ENCODE measurements at places on chromosomes 3 and 15. TPM values are rescaled to one million over a fixed set of nuclear protein-coding genes. Genes with fewer than 3 reads are reported as not detected.

Gene CLDN1
- 0.10 TPM for polyA plus RNA-seq

Gene ZNF502
- 1.9 TPM for polyA plus RNA-seq

Gene SLC22A13
- polyA plus RNA-seq, result 0.44 TPM

Gene LZTFL1
- polyA plus RNA-seq, result 2.6 TPM

Gene SLITRK3
- not detected for polyA plus RNA-seq
